A549 treated with CORT108297 at 1 μM for 4 hours (cell line): ENCODE measurements at places on chromosomes 2 and 18. TPM values are rescaled to one million over a fixed set of nuclear protein-coding genes. Genes with fewer than 3 reads are reported as not detected.

The KYNU gene
- 280 to 361 TPM (median 296 TPM) in 5 replicates for total RNA-seq

The CFAP65 gene
- 0.15 to 0.24 TPM (median 0.20 TPM) in 5 replicates for total RNA-seq

The ANKRD62 gene
- total RNA-seq: not detected in 5 replicates

The VWA3B gene
- 0.06 to 0.26 TPM (median 0.09 TPM) in 5 replicates for total RNA-seq
